ENCODE measurements at places on chromosomes 11 and 22.

GRCh38 chr11:68002938-68003845, 705 bp downstream of the UNC93B1 start:
- DNase-seq = peak; percentile 45

- no peak for DNase-seq
Observed at GRCh38 chr11:16361108-16361865, 4.9 kb upstream of the SOX6 start.

GRCh38 chr22:46969961-46970360, 207.5 kb downstream of the TBC1D22A start:
- no peak for DNase-seq

DNA sequence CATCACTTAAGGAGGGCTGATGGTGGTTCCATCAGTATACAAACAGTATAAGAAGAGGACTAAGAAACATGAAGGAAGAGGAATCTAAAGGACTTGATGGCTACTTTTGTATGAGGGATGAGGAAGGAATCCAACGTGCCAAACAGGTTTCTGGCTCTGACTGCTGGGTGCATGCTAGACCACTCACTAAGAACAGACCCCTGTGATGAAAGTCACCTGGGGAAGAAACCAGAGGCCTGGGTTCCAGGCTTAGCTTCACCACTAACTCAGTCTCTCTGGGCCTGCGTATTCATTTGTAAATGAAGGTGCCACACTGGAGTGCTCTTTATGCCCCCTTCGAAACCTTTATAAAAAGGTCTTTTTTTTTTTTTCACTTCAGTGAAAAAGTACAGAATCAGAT, 55.1 kb downstream of the AAMDC start:
- DNase-seq = no peak

GRCh38 chr11:35980686-35981390, 37.0 kb downstream of the LDLRAD3 start:
- DNase-seq = no peak

GRCh38 chr11:2382129-2382517, 5.0 kb downstream of the CD81 start:
- DNase-seq = no peak

DNA sequence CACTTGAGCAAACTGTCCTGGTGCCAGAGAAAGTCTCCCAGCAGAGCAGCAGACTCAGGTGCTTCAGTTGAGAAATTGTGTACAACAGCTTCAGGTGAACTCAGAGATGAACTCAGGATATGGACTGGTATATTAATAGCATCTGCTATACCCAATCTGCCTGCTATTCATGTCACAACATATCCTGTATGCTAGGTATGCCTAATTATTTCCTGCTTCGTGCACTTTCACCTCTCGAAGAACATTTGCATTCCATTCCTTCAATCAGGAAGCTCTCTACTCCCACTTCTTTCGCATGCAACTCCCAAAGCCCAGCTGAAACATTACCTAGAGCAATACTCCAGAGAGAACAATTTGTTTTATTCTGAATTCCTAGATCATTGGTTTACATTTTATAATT, 207.7 kb downstream of the KCNA4 start:
- no peak for DNase-seq

DNA sequence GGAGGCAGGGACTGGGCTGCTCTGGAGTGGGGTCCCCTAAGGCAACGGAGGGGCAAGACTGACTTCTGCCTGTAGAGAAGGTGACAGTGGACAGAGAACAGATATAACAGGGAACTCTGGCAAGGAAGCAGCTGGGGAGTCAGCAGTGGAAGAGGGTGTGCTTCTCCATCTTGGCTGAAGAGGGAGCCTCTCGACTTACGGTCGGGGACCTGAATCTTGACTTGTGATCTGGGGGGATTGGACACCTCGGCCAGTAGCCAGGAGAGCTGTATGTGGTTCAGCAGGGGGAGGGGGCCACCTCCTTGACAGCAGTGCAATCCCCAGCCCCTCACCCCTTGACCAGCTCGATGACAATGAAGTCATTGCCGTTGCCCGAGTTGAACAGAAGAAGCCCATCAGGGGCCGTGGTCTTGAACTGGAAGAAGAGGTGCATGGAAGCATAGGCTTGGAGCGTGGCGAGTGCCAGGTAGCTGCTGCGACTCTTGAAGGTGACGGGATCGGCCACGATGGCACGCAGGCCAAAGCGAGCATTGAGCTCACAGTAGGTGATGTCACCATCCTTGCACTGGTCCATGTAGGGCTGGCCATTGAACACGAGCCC, 60.0 kb downstream of the SLC22A12 start:
- no peak for DNase-seq

DNA sequence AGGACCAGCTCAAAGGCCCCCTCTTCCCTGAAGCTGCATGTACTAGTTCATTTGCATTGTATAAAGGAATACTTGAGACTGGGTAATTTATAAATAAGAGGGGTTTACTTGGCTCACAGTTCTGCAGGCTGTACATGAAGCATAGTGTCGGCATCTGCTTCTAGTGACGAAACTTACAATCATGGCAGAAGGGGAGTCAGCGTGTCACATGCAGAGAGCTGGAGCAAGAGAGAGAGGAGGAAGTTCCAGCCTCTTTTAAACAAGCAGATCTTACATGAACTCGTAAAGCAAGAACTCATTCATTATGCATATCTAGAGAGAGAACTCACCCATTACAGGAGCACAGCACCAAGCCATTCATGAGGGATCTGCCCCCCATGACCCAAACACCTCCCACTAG, 7.1 kb upstream of the HMGXB4 start:
- DNase-seq = no peak

GRCh38 chr11:129287920-129288319, 87.7 kb upstream of the BARX2 start:
- DNase-seq = no peak

- DNase-seq = no peak
Observed at GRCh38 chr22:32882774-32883530, 81.4 kb downstream of the TIMP3 start.

GRCh38 chr22:19811811-19812771, 42.6 kb downstream of the GNB1L start:
- DNase-seq = no peak

DNA sequence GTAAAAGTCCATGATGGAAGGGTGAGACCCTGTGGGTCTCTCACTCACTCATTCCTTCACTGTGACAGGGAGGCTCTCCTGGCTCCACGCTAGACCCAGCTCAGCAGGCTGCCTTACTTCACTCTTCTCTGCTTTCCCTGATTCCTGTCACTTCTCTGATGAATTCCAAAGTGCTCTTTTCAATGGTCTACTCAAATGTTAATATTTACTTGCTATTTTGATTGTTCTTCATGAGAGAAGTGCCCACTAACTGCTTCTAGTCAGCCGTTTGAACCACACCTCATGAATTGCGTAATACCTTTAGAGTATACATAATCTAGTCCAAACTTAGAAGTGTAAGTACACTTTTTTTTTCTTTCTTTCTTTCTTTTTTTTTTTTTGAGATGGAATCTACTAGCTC, 1350.2 kb upstream of the RAG2 start:
- DNase-seq = no peak

- no peak for DNase-seq
Observed at GRCh38 chr22:43275545-43276317, 67.4 kb downstream of the SCUBE1 start.

DNA sequence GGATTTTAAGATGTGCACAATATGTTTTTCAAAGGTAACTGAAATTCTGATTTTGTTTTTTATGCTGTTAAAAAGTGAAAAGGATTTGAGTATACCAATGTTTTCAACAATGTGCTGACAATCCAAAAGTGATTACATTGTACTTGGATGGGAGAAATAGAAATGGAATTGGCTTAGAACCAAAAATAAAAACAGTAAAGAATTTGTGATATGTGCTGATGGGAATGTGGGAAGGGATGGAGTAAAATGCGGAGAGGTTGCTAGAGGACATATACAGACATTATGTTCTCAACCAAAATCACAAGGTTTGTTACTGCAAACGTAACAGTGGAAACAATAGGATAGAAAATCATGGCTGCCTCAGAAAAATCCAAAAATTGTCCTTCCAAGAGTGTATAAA, 279.3 kb upstream of the TENM4 start:
- no peak for DNase-seq

- DNase-seq = no peak
Observed at GRCh38 chr22:31344578-31345330, 1.4 kb downstream of the PATZ1 start.

- no peak for DNase-seq
Observed at GRCh38 chr22:38314933-38315822, 2.1 kb downstream of the CSNK1E start.

DNA sequence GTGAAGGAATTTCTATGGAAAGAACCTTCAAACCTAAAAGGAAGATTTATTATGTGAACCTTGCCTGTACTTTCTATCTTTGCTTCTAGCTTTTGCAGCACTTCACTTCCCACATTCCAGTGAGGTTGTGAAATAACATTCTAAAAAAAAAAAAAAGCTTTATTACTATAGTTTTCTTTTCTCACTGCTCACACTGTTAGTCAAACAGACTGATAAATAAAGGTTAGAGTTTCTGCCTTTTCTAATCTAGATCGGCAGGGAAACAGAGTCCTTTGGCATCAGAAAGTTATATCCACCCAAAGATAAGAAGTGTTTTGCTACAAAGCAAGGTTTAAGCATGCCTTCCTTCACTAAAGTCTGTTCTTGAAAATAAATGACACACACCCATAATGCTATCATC, 2.8 kb downstream of the AAMDC start:
- DNase-seq = no peak

GRCh38 chr11:60945295-60945667, 6.7 kb downstream of the SLC15A3 start:
- DNase-seq = no peak

DNA sequence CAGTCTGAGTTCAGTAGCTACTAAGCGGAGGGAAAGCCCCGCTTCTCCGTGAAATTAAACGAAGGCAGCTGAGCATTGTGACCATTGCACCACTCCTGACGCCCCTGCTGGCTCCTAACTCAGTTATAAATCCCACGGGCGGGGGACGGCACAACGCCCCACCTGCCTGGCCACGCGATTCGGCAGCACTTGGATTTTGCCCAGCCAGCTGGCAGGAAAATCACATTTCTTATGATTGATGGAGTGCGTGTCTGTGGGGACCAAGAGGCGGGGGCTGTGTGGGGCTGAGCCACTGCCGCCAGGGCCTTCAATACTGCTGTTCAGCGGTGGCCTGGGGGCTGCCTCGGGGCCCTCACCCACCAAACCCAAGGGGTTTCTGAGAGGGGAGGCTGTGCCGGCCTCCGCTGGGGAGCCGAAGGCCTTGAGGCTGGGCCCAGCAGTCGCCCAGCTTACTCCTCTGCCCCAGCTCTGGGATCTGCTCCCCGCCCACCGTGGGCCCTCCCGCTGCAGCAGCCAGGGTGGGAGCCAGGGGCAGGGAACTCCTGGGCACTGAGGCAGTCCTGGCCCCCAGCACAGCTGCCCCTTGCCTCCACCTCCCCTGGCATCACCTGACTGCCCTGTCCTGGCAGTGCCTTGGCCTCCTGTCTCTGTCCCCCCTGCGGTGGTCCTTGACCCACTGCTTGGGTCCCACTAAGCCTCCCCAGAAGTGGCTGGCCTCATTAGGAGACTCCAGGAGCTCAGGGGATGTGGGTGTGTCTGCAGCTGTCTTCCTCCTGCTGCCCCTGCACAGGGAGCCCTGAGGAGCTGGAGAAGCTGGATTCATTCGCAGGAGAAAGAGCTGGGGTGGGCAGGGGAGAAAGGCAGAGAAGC, 30.7 kb downstream of the SHISAL1 start:
- DNase-seq = no peak

DNA sequence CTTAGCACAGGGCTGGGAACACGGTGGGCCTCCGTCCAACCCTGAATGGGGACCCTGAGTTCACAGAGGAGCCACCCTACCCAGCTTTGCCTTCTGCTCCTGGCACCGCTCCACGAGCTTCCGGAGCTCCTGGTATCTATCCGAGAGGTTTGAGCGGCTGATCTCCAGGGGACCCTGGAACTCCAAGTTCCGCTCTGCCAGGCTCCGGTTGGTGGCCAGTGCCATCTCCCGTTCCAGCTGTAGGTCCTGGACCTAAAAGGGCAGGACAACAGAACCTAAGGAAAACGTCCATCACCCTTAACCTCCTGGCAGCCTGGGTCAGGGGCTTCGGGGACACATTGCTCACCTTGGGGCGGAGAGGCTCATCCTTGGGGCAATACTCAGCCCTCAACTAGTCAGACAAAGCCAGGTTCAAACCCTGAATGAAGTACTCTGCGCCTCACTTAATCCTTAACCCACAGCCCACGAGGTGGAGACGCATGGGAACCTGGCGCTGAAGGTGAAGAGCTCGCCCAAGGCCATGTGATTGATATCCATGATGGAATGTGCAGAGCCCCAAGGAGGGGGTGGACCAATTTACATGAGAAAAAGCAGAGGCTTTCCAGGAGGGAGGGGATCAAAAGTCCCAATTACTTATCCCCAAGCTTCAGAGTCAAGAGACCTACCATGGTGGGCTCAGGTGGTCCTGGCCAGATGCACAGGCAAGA, 27.1 kb downstream of the VPS37C start:
- DNase-seq = no peak

- DNase-seq = peak; percentile 8
Observed at GRCh38 chr11:83249972-83250593, 36.1 kb downstream of the CCDC90B start.
